ENCODE measurements at places on chromosomes 5 and 9. TPM values are rescaled to one million over a fixed set of nuclear protein-coding genes. Genes with fewer than 3 reads are reported as not detected.

CDKN2B-AS1 gene
- total RNA-seq = 4.1 TPM

MLANA gene
- total RNA-seq = not detected

TAF1L gene
- under 0.01 TPM for total RNA-seq

SLU7 gene
- total RNA-seq = 62.1 TPM

SPATA31E1 gene
- under 0.01 TPM for total RNA-seq

PFN3 gene
- total RNA-seq = not detected

EIF4E1B gene
- not detected for total RNA-seq

PCDHB6 gene
- under 0.01 TPM for total RNA-seq

FOXD4L5 gene
- total RNA-seq = not detected

FBLL1 gene
- total RNA-seq = 0.75 TPM

C5orf52 gene
- total RNA-seq = not detected

TMOD1 gene
- 0.87 TPM for total RNA-seq

CERCAM gene
- total RNA-seq = 57.0 TPM

PHYHD1 gene
- 3.4 TPM for total RNA-seq

ACER2 gene
- total RNA-seq = 1.8 TPM

SPATA31A3 gene
- not detected for total RNA-seq

ZNF462 gene
- 14.7 TPM for total RNA-seq

SNCAIP gene
- 69.9 TPM for total RNA-seq

PCDHB5 gene
- 0.50 TPM for total RNA-seq

MYMK gene
- not detected for total RNA-seq

AK8 gene
- total RNA-seq = 0.75 TPM

TAS2R1 gene
- total RNA-seq = not detected

ZNF79 gene
- total RNA-seq = 12.6 TPM

NMUR2 gene
- not detected for total RNA-seq

SLC6A3 gene
- not detected for total RNA-seq

GFPT2 gene
- total RNA-seq = 24.2 TPM

CHD1 gene
- 83.9 TPM for total RNA-seq

RNF14 gene
- 76.5 TPM for total RNA-seq
